Activated T-cell treated with anti-CD3 and anti-CD28 coated beads, Interleukin-2, amount 50 U/mL, for 48 hours (primary cell): ENCODE measurements at places on chromosomes 3 and 15.

- DNase-seq = no peak
Measured at GRCh38 chr3:170436697-170437096, 18.0 kb downstream of the CLDN11 start.

GRCh38 chr3:59131016-59131766 lies 81.4 kb upstream of the CFAP20DC start:
- DNase-seq = no peak

DNA sequence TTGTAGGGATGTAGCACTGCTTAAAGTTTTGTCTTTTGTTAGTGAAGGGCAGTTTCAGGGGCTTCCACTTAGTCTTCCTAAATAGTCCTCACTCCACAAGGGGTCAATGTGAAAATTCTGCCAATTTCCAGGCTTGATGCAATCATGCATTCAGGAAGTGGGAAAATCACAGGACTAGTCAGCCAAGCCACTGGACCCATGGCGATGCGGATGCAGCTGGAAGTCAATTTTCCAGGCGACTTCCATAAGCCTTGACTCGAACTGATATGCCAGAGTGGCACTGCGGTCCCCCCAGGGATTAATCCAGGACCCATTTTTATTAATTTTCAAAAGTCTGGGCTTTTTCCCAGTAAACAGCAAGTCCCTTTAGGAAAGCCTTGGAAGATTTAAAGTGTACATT lies 26.1 kb downstream of the GBE1 start:
- no peak for DNase-seq

- no peak for DNase-seq
Measured at GRCh38 chr15:89627256-89627970, 27.9 kb downstream of the KIF7 start.

DNA sequence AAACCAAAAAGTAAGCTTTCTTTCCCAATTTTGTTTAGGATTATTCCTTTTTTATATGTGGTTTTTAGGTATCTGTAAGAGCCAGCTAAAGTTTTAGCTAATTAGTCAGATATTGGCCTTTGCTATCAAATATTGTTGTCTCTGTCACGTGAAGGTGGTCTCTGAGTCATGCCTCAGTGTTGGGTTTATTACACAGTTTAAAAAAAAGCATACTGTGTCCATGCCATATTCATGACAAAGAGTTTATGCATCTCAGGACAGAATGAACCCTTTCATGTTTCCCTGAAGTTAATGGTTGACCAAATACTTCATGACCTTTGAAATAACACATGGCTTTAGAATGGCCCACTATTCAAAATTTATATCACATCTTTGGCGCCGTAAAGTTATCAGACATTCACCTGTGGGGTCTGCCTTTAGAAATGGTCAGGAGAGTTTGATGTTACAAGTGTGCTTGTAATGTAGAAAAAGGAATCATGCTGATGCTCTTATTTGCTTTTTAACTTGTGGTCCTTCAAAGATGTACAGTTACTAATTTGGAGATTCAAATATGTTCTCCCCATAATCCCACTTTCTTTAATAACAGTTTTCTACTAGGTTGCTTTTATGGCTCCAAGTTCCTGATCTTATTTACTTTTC lies 101.5 kb downstream of the MYRIP start:
- DNase-seq = no peak

DNA sequence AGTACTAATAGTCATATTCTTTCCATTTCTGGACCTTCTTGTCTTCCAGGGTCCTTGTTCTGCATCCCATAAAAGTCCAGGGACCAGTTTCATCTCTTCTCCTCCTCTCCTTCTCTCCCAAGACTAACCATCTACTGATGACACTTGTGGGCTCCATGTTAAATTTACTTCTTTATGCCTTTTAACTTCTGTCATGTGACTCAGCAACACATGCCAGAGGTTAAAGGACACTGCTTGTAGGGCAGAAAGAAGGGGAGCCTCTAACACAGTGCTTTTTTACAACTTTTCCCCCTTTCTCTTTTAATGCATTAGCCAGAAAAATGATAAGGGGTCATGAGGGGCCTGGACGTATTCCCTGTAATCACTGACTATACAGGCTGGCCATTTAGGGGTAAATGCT lies 10.0 kb downstream of the SH3GL3 start:
- DNase-seq = no peak

- no peak for DNase-seq
Measured at GRCh38 chr3:131193641-131194238, 167.1 kb downstream of the NEK11 start.

DNA sequence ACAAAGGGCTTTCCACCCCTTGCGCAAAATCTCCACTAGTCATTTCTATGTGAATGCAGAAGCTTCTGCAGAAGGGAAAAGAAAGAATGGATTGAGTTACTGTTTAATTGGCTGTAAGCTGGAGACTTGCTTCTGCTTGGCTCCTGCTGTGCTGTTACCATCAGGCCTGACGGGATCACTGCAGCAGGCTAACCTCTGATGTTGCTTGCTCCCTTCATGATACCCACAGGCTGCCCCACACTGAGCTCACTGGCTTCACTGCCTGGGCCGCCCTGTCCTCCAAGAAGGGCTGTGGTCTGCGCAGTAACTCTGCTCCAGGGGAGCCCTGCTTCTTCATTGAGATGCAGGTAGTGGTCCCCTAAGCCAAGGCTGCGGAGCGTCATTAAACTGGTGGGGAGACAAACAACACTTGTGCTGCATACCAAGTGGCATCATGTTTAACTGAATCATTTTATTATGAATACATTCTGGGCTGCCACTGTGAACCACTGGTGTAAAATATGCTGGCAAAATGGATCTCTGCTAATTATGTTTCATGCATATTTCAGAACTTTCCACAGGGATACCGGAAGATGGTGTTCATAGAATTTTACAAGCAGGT lies 78.6 kb downstream of the WDR49 start:
- no peak for DNase-seq

DNA sequence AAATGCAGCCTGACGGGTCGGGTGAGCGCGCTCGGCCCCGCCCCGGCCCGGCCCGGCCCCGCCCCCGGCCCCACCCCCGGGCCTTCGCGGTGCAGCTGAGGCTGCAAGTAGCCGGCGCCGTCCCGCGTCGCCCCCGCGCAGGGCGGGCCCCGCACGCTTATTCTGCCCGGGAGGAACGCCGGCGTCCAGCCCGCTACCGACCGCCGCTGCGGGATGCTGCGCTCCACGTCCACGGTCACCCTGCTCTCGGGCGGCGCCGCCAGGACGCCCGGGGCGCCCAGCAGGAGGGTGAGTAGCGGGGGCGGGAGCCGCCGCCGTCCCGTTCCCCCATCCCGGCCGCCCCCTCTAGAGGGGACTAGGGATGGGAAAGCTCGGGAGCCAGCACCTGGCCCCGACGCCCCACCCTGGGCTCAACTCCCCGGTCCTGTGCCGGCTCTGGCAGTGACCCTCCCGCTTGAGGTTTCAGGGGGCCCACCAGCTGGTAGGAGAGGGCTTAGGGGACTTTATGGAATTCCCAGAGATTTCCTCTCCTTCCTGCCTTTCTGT lies at the start of gene MYZAP:
TSS of gene MYZAP (plus strand) at position 83 of the 546 bp plus-strand sequence. CDS start at position 214, 131 bp downstream.
- peak; percentile 69 for DNase-seq

DNA sequence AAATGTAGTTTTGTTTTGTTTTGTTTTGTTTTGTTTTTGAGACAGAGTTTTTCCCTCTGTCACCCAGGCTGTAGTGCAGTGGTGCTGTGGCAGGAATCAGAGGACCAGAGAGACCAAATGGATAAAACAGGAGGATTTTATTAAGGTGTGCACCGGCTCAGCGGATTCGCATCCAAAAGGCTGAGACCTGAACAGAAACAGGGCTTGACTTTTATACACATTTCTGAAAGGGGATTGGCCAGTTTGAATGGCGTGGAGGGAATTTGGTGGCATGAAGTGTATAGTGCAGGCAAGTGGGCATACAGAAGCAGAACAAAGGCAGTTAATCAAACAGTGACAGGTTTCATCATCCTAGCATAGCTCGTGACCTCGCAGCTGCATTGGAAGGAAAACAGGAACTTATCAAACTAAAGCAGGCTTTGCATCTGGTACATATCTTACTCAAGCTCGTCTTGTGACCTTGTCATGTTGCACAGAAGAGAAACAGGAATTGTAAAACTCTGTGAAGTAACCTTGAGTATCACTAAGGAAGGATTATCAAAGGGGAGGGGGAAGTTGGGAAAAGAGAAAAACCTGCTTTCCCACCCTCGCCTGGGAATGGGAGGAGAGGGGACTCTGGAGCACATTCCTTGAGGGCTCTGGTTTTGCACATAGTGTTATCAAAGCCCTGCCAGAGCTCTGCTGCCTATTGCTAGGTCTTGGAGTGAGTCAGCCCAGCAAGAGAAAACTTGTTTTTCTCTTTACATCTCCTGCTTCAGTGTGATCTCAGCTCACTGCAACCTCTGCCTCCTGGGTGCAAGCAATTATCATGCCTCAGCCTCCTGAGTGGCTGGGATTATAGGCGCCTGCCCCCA lies 38.5 kb downstream of the C3orf62 start:
- no peak for DNase-seq

DNA sequence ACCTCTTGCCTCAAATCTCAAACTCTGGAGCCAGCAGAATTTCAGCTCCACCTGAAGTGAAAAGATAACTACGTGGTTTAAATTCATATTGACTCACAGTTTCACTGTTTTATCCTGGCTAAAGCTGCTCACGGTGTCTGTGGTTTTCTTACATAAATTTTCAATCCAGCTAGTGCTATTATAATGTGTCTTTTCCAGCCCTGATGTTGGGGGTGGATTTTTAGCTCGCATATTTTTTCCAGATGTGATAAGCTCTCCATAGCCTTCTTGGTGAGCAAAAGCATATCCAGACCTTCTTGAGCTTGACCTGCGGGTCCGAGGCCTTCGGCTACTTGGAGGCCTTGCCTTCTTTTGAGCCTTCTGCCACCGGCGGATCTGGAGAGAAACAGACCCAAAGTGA lies 239.3 kb downstream of the DTWD1 start:
- DNase-seq = no peak

GRCh38 chr3:27176256-27176655 lies 192.9 kb downstream of the NEK10 start:
- no peak for DNase-seq

DNA sequence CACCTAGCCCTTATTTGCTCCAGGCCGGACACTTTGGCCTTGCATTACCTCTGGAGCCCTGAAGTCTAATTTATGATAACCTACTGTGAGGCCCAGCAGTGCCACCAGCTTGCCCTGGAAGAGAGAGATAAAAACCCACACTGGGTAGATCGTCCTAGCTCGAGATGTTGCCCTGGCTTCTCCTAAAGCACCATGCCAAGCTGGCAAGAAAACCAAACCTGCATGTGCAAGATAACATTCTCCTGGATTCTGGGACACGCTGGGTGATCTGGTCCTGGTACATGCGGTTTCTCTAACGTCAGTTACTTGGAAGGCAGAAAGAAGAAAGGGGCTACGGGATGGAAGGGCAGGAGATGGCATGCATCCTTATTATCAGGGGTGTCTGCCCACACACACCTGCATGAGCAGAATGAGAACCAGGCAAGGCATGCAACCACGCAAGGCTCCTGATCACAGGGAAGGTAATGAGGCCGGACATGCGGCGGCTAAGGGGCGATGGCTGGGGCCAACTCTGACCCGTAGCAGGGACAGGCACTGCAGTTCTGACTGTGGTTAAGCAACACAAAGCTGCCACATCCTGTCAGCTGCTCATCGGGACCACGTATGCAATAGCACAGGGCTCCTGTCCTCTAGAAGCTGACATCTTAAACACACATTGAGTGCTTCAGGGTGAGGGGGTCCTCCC lies 73.0 kb downstream of the OXNAD1 start:
- peak; percentile 53 for DNase-seq

- DNase-seq = no peak
Measured at GRCh38 chr3:72914383-72914782, 26.5 kb downstream of the GXYLT2 start.

DNA sequence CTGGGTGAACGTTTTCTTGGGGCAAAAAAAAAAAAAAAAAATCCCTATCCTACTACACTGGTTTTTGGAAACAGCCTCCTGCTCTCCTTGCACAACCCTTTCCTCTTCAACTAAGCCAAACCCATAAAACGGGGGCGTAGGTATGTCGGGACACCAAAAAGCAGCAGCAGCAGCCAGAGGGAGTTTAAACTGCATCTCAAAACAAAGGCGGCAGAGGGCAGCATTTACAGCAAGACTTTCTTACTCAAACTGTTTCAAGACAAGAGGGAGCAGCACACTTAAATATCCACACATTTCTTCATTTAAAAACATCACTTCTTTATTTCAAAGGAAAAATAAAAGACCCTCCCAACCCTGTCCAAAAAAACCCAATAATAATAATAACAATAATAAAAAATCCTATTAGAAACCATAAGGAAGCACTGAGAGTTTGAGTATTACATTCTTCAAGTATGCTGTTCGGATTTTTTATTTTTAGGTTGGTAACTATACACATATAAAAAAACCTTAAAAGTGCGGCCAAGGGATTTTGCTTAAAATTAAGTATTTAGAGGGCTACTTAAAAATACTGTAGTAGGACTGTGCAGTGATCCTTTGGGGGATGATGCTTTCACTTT lies 43.9 kb upstream of the PLXND1 start:
- peak; percentile 69 for DNase-seq

DNA sequence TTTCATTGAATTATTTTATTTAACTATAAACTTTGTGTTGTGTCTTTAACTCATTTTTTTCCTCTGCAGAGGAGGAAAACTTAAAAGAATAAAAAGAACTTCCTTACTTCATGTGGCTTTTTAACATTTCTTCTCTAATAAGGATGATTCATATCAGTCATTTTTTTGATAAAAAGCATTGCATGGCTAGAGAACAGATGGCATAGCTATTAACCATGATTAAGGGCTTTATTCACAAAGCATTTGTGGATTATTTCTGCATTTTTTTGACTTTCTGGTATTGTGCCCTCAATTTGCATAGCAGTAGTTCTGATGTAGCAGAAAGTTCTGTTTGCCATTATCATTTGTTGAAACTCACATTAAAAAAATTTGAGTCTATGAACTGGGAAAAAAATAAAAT lies 540.8 kb downstream of the SI start:
- DNase-seq = no peak

DNA sequence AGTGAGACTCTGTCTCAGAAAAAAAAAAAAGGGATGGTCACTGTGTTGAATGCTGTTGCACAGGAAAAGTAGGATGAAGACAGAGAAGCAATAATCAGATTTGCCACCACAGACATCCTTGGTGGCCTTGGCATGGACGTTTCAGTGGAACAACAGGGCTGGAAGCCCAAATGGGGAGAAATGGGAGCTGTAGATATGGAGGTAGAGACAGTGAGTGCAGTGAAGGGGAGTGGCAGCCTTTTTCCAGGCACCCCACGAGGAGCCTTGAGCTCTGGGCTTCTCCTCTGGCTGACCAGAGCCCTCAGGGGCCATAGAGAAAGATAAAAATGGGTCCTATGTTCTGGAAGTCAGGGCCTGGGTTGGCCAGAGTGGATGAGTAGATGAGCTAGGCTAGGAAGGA lies 12.3 kb upstream of the DOCK3 start:
- DNase-seq = no peak

- no peak for DNase-seq
Measured at GRCh38 chr3:120841264-120841663, 66.7 kb upstream of the STXBP5L start.
